Right ventricle myocardium inferior (tissue), 1 donor: ENCODE measurements at places on chromosomes 13 and 19.

DNA sequence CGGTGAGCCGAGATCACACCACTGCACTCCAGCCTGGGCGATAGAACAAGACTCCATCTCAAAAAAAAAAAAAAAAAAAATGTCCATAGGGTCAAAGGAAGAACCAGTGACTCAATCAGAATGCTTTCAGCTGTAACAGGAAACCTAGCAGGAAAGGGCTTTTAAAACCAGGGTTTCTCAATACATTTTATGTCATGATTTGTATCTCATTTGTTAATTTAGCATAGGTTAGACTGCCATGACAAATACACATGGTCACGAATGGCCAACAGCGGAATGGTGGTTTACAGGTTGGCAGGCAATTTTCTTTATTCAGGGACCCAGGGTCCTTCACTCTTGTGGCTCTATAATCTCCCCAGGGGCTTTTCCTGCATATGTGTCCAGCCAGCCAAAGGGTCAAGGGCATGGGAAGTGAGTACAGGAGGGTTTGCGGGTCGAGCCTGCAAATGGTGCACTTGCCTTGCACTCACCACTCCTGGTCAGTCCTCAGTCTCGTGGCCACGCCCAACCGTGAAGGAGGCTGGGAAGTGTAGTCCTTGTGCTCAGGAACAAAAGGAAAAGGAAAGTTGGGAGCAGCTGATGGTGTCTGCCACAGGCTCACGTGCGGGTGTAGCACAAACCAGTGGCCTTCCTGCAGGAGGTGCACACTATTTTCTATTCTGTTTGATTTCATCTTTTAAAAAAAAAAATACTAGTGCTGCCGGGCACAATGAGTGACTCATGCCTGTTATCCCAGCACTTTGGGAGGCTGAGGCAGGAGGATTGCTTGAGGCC, 14.8 kb downstream of the DHX34 start:
- DNase-seq: peak; percentile 39

DNA sequence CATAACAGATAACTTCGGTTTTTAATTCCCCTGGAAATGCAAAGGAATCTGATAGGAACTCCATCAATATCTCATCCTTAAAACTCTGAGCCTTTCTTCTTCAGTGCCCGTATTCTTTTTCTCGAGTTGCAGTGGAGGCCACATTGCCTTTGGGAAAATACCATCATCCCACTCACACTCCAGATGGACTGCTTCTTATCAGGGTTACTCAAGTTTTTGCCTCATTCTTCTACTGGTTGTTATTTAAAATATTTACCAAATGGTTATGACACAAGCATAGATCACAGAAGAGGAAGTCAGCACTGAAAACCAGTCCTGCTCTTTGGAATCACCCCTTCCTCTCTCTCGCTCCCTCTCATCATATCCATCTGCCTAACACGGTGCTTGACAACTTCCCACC, 1020.5 kb upstream of the SLC10A2 start:
- DNase-seq: no peak

GRCh38 chr13:79722885-79723445, 242.0 kb downstream of the NDFIP2 start:
- no peak for DNase-seq

DNA sequence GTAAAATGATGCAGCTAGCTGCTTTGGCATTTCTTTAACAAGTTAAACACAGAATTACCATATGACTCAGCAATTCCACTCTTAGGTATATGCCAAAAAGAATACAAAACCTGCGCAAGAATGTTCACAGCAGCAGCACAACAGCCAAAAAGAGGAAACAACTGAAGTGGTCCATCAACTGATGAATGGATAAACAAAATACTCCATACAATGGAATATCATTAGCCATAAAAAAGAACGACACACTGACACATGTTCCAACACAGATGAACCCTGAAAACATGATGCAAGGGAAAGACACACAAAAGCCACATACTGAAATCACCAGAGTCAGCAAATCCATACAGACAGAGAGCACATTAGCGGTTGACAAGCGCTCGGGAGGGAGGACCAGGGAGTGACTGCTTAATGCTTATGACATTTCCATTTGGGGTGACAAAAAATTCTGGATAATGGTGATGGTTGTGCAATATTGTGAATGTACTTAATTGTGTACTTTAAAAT, 3.0 kb downstream of the PCID2 start:
- DNase-seq: no peak

DNA sequence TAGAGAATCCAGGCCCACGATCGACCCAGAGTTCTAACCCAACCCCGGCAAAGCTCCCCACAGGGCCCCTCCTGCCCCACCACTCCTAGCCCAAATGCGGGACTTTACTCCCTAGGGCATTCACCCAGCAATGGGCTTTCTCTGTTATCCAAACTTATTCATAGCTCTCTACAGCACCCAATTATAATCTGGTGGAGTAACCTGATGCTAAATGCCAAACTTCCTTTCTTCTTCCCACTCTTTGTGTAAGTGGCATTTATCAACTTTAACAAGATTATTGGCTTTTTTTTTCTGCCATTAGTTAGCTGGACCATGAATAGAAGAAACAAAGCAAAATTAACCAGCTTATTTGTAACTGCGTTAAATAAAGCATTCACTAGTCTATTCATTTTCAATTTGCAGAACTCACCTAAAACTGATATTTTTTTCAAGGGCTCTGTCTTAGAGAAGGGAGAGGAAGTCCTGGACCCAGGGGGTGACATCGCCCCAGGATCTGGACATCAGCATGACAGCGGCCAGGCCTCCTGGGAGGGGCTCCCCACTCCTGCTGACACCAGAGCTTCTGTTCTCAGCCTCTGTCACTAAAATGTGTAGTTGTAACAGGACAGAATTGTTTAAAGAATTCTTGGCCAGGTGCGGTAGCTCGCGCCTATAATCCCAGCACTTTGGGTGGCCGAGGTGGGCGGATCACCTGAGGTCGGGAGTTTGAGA, 1.5 kb downstream of the FAM124A start:
- no peak for DNase-seq

DNA sequence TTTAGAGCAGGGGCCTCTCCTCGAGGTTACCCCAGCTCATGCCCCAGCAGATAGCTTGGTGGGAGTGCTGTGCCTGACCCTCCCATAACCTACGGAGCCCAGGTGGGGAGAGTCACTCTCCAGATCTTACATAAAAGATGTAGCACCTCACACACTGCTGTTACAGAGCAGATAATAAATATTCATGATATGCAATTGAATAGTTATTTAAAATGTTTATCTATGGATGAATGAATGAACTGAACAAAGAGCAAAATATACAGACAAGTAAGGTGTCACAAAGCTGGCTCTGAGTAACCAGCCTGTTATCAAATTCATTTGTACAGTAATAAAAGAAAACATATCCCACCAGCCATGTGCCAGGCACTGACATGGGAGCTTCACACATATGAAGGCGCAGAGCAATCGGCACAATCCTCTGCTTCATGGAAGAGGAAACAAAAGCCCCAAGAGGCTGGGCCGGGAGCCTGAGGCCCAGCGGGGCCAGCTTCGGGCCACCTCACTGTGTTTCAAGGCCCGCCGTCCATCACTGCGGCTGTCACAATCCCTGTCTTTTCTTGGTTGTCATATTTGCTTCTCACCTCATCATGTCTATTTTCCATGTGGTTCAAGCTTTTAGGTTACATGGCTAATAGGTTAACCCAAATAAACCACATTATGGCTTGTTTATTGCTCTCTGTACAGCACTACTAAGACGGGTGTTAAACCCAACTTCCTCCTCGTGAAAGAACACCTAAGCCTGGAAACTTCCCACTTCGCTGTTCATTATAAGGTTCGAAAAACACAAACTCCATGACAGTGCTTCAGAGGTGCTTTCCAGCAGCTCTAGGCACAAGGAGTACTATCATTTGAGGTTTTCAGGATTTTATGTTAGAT, 78.4 kb downstream of the IRS2 start:
- no peak for DNase-seq

GRCh38 chr13:75418997-75419396, 63.0 kb downstream of the TBC1D4 start:
- DNase-seq: no peak

- no peak for DNase-seq
Observed at GRCh38 chr19:46904114-46905060, 43.6 kb downstream of the ARHGAP35 start.

- no peak for DNase-seq
Observed at GRCh38 chr13:91132786-91133185, 214.7 kb upstream of the MIR17HG start.

GRCh38 chr19:55206664-55207500, 2.4 kb downstream of the PTPRH start:
- DNase-seq: peak; percentile 78

DNA sequence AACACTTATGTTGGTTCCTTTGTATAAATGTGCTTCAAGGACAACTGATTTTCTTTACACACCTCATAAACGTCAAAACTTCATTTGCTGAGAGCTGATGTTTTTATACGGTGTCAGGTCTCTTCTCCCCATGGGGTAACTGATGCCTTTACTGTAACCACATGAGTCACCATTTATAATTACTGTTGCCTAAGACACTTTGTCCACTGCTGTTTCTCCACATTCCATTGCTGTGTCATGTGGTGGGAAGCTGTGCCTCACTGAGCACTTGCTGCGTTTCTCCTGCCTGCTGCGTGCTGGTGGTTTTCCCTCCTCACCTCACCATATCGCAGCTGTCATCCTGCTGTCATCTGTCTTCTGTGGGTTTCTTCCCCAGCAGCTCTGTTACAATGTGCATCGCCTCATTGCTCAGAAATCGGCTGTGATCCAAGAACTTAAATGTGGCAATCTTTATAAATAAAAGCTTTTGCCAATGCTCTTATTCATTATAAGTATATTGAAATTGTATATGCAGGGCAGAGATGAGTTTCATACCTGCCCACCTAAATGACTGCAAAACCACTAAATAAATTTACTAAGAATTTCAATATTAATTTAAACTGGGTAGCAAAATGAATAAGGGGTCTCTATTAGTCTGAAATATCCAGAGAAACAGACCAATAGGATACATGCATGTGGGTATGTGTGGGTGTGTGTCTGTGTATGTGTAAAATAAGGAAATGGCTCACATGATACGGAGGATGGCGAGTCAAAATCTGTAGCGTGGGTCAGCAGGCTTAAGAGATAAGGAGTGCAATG, 547.0 kb upstream of the SLITRK5 start:
- DNase-seq: no peak

- no peak for DNase-seq
Observed at GRCh38 chr13:49488563-49488962, 7.2 kb upstream of the PHF11 start.

DNA sequence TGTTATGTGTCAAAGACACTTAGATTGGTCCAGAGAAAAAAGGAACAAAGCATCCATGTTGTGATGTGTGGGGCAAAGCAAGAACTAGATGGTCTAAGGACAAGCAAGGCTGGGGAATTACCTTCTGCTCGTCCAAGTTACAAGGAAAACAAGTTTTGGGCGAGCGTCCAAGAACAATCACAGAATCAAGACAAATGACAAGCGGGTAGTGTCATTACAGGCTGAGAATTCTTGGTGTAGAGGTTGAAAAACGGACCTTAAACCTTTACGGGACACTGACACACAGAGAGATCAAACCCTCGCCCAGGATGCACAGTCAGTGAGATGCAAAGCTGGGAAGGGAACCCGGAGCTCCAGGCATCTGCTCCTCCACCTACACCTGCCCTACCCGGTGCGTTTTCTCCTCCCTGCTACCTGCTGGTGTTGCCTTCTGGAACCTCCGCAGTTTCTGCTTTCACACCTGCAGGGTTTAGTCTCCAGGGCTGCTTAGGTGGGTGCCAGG, 515 bp upstream of the ZNF324B start:
- DNase-seq: no peak

- DNase-seq: peak; percentile 94
Observed at GRCh38 chr19:13099073-13099999, 3.3 kb downstream of the LYL1 start.

DNA sequence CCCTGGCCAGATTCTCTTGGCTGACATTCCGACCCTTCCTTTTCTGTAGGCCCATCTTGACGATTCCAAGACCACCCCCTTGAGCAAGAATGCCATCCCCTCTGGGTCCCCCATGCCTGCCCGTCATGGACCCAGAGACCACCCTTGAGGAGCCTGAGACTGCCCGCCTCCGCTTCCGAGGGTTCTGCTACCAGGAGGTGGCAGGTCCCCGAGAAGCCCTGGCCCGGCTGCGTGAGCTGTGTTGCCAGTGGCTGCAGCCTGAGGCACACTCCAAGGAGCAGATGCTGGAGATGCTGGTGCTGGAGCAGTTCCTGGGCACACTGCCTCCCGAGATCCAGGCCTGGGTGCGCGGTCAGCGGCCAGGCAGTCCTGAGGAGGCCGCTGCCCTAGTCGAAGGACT, 978 bp downstream of the ZNF446 start:
- DNase-seq: no peak

GRCh38 chr19:5365905-5366304, 25.3 kb upstream of the PTPRS start:
- DNase-seq: no peak

GRCh38 chr13:29260684-29261083, 334.8 kb downstream of the SLC7A1 start:
- DNase-seq: no peak

DNA sequence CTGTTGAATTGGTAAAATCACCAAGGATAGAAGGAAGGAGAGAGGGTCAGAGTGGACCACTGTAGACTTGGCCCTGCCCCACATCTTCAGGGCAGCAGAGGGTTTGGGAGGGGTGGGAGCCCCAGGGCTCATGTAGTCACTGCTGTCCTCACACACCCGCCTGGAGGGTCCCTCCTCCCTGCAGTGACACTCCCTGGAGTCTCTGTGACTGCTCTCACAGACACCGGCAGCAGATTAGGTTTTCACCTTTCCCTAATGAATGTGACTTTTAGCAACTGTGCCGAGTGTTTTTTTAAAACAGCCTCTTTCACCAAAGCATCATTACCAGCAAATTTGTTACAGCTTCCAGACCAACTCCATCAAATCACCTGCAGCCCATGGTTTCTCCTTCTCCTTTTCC, 45.7 kb upstream of the CCNE1 start:
- peak; percentile 34 for DNase-seq

DNA sequence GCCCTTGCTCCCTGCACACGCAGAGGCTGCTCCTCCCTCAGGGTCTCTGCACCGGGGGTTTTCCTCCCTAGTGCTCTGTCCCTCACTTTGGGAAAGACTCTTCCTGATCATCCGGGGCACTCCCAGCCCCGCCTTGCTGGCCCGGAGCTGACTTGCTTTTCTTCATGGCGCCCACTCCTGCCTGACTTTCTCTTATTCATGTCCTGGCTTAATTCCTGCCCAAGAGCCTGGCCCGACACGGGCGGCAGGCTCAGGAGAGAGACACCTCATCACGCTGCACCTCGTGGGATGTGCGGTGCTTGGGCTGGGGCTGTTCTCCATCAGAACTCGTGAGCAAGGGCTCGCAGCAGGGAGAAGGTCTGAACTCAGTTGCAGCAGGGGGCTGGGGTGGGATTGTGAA, 11.8 kb upstream of the PLA2G4C start:
- no peak for DNase-seq

- no peak for DNase-seq
Observed at GRCh38 chr13:110262508-110263291, 44.3 kb downstream of the COL4A1 start.

- DNase-seq: no peak
Observed at GRCh38 chr13:28322256-28322905, 172.5 kb downstream of the FLT1 start.

- DNase-seq: no peak
Observed at GRCh38 chr19:53037101-53038097, 7.1 kb upstream of the ERVV-2 start.
